ENCODE measurements at places on chromosomes 13 and 19. TPM values are rescaled to one million over a fixed set of nuclear protein-coding genes. Genes with fewer than 3 reads are reported as not detected.
A peak's percentile ranks its signal among the peaks of the same experiment; 100 is the strongest.

DNA sequence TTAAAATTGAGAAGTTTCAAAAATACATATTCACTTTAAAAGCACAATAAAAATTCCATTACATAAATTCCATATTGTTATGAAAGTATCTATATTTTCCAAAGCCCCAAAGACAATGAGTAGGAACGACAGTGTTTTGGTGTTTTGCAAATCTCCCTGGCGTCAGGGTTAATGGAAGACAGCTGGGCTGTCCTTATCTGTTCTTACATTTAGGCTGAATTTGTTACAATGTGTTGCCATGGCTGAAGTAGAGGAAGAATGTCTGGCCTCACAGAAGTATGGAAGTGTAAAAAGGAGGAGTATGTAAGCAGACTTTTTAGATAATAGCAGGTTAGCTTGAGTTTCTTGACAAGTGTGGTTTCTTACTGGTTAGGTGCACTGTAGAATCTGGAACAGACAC lies 124.4 kb upstream of the SPATA13 start:
- DNase-seq = no peak

DNA sequence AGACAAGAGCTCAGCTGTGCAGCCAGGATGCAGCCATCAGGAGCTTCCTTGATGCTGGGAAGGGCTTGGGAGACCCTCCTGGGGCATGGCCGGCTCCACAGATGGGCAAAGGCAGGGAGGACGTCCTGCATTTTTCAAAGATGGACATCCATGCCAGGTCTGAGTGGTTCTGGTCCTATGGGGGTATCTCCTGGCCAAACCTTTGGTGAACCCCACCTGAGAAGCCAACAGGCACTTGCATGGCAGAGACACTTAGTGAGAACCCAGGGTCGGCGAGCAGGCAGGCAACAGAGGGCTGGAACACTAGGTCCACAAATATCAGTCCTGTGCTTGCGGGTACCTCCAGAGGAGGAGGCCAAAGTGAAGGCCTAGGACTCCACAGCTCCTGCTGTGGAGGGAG lies 70.0 kb downstream of the KCTD15 start:
- DNase-seq = no peak

DNA sequence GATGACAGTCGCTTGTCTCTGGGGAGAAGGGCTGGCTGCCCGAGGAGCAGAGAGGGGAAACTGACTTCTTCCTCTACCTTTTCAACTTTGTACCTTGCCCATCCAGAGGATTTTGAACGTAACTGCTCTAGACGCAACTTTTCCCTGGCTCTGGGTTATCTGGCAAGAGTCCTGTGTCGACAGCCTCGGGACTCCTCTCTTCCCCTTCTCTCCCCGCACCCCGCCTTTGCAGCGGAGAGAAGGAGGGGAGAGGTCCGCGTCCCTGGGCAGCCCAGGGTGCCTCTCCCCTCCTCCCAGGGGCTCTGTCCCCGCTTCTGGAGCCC lies 574 bp downstream of the SH3GL1 start:
- peak; percentile 32 for DNase-seq

The GRIN2D gene
- 0.54 TPM for total RNA-seq

- peak; percentile 98 for DNase-seq
Observed at GRCh38 chr19:56121180-56122167, at the start of gene ZNF787. ZNF787 (minus strand) TSS chr19:56121295; CDS start chr19:56103217, 18,078 bp downstream.

The PDX1 gene
- not detected for total RNA-seq

The PRRG2 gene
- 2.7 TPM for total RNA-seq

The MYDGF gene
- 87.8 TPM for total RNA-seq

- no peak for DNase-seq
Observed at GRCh38 chr13:99648066-99648665, 146.9 kb downstream of the TM9SF2 start.

- DNase-seq = no peak
Observed at GRCh38 chr13:39419068-39419467, 183.9 kb downstream of the LHFPL6 start.

- DNase-seq = no peak
Observed at GRCh38 chr19:39196320-39196719, 444 bp upstream of the NCCRP1 start.
